NCI-H1436 treated with DMSO at 0.1 percent for 48 hours (cell line): ENCODE measurements at places on chromosomes 12 and 14.

DNA sequence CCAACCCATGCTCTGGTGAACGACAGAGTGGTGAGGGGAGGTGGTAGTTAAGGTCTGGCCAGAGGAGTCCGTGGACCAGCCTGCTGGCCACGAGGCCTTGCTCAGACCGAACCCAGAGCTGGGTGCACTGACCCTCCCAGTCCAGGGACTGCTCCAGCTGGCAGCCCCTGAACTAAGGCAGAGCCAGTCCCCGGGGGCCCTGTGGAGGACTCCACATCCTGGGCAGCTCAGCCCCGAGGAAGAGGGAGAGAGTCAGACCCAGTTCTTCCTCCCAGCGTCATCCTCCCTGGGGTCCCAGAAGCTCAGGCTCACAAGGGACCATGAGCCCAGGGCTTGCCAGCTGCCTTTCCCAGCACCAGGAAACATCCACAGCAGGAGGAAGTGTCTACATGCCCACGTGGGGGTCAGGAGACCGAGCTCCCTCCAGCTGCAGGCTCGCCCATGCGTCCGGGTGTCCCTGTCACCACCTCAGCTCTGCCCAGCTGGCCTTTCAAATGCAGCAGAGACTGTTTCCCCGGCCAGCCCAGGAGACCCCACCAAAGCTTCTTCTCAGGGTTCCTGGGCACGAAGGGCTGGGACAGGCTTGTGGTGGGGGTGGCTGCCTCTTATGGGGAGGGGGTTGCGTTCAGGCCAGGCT, 194.4 kb downstream of the KIF26A start:
- no peak for DNase-seq

GRCh38 chr14:90280096-90280495, 23.7 kb downstream of the PSMC1 start:
- DNase-seq: no peak

- no peak for DNase-seq
Observed at GRCh38 chr14:96047101-96047500, 7.9 kb downstream of the C14orf132 start.

- no peak for DNase-seq
Observed at GRCh38 chr12:5571115-5571514, 139.2 kb downstream of the NTF3 start.

DNA sequence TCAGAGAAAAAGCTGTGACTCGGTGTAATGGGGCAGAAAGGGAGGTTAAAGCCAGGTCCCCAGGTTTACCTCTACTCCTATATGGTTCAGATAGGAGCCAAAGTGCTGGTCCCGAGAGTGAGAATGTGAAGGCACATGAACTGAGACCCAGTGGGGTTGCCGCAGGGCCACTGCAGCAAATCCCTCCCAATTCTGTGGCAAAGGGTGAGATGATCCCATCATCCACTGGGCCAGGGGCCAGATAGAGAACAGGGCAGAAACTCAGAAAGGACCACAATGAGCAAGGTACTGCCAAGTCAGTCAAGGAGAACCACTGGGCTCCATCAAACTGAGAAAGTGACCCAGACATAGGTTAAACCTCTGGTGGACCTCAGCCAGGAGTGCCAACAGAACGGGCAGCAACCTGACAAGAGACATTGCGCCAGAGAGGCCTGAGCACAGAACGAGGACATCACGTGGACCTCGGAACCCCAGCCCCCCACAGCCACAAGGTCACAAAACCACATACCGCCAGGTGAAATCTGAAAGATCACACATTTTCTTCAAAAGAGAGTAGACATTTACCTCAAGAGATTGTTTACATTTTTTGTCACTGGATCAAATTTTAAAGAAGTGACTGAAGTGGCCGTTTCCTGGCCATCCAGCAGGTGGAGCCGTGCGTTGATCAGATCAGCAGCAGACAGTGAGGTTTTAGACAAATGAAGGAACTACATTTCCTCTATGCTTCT, 20.5 kb upstream of the ITPR2 start:
- DNase-seq: no peak

- DNase-seq: no peak
Observed at GRCh38 chr12:64739778-64740177, 19.4 kb downstream of the GNS start.

DNA sequence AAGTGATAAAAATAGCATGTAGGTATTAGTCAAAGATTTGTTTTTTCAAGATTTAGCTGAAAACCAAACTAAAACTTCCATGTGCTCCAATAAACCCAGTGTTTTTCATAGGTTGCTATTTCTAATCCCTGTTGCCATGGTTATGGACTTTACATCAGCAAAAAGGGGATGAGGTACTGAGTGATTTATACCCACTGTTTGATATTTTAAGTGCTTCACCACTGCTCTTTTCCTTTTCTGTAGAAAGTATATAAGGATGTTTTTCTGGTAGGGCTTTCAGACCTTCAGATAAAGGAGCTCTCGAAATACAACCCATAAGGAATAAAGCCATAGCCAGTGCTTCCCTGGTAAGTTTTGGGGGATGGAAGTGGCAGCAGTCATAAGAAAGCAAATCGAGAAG, at the start of gene OTOGL:
OTOGL (plus strand) TSS at position 279 of the 400 bp plus-strand sequence. CDS start 109,895 bp downstream, outside the sequence.
- no peak for DNase-seq

- DNase-seq: no peak
Observed at GRCh38 chr12:15208140-15208539, 13.1 kb downstream of the RERG start.

GRCh38 chr12:5073853-5074252, 30.2 kb downstream of the KCNA5 start:
- no peak for DNase-seq

DNA sequence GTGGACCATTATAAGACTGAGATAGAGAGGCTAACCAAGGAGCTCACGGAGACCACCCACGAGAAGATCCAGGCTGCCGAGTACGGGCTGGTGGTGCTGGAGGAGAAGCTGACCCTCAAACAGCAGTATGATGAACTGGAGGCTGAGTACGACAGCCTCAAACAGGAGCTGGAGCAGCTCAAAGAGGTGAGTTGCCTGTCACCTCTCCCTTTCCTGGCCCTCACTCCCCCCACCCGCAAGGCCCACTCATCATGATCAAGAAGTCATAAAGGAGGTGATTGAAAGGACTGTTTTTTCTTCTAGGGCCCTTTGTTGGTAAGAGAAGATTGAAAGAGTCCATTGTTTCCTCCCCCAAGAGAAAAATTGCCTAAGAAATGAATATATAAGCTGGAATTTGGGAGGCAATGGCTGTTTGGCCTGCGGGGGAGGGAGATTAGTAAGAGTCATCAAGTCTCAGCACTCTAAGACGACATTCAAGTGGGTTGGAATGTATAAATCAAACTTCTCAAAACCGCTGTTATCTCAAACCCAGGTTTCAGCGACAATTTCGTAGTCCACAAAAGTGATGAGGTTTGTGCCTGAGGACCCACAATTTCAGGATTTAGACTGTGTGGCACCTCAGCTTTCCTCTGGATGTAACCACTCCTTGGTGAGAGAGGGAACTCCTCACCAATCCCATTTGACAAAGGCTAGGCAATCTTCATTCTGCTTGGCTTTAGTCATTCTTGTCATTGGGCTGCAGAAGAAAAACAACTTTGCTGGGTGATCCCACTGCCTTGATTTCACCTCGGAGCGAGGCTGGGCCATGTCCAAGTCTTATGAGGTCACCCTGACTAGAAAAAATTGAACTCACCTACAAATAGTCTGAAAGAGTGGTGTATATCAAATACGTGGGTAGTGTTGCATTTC, 966 bp downstream of the BICD1 start:
- DNase-seq: no peak

- DNase-seq: no peak
Observed at GRCh38 chr14:58836303-58836974, 198.7 kb downstream of the DACT1 start.

DNA sequence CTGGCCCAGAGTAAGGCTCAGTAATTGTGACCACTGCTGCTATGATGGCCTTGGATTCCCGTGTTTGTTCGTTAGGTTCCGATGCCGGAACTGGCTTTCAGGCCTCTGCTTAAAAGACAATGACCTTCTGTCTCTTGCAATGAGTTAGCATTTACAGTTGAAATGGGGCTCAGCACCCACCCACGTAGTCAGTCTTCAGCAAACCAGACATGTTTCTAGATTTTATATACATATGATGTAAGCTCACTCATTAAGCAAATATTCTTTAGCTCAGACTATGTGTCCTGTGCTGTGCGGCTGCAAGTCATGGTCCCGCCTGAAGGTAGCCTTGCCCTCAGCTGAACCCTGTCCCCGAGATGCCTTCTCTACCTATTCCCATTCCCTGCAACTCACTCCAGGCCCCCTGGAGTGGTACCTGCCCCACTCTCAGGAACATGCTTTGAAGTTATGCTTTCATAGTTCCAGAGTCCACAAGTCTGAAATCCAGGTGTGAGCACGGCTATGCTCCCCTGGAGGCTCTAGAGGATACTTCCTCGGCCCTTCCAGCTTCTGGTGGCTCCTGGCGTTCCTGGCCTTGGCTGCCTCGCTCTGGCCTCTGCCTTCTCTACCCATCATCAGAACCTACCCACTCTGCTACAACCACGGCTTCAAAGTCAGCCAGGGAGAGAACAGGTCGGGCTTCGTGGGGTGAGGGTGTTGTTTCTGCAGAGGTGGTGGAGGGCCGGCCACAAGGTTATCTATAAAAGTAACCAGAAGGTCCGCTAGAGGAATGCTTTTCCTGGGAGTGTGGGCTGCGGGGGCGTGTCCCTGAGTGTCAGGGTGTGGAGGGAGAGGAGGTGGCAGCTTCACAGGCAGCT, 157.8 kb downstream of the RBM19 start:
- no peak for DNase-seq

DNA sequence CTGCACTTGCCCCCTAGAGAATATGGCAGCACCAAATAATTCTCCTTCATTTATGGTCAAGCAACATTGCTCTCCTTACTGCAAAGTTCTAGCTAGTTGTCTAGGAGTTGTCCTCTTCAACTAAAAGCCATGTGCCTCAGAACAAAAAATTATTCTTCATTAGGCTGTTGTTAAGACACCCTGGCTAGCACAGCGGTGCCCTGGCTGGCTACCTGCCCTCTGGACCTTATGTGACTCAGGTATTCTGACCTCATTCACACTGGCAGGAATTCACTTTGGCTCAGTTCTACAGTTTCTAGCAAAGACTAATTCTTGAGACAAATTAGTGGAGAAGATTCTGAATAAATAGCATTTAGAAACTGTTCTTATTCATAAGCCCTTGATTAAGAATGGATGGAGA, 224.4 kb upstream of the KRR1 start:
- DNase-seq: no peak

DNA sequence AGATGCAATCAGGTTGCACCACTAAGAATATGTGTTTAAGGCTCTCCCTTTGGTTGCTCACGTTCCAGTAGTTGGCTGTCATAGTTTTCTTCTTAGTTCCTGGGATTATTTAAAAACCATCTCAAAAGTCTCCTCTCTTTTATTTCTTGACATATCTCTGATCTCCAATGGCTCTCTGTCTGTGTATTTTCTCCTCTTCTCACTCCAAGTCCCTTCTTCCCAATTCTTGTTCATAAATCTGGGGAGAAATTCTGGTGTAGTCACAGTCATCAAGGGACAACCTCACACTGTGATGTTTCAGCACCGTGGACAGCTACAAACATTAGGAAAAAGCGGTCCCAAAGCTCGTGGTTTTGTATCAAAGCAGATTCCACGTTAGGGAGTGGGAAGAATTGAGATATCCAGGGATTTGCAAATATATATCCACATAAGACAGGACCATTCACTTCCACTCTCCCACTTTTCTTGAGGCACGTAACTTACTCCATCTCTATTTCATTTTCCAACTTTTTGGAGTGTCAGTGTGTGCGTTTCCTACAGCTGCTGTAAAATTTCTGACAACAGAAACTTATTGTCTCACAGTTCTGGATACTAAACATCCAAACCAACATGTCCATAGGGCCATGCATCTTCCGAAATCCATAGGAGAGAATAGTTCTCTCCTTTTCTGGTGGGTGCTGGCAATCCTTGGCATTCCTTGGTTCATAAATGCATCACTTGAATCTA, 80.6 kb upstream of the TMEM233 start:
- DNase-seq: no peak

GRCh38 chr14:82987502-82988124, 1454.0 kb upstream of the SEL1L start:
- no peak for DNase-seq

GRCh38 chr12:69821032-69821455, 4.0 kb upstream of the MYRFL start:
- DNase-seq: no peak

- DNase-seq: no peak
Observed at GRCh38 chr12:46147144-46147543, 121.7 kb downstream of the SLC38A1 start.

- DNase-seq: no peak
Observed at GRCh38 chr12:1471224-1471623, 123.2 kb downstream of the FBXL14 start.

DNA sequence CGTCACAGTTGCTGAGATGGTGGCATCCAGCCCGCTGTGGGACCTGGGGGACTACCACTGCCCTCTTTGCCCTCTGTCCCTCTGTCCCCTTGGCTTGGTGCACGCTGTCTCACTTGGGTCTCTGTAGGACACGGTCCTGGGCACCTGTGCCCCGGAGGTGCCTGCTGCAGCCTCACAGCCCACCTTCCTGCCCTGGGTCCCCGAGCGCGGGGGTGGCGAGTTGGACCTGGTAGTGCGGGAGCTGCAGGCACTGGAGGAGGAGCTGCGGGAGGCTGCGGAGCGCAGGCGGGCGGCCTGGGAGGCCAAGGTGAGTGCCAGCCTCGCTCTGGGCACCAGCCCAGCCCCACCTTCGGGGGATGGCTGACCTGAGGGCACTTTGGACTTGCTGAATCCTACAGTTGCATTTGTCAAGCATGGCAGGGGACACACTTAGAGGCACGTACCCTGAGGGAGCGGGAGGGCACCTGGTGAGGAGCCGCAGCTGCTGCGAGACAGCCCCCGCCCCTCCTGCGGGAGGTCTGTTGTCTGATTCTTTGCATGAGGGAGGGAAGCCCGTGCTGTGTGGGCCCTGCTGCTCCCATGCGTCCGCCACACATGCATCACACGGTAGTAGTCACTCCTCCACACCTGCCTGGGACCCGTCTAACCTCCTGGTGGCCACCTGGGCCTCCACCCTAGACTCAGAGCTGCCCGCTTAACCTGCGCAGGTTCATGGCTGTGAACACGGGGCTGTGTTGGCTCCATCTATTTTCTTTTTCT, 6.8 kb downstream of the TEDC1 start:
- DNase-seq: no peak

- DNase-seq: no peak
Observed at GRCh38 chr12:122097584-122097926, 19.0 kb downstream of the MLXIP start.

DNA sequence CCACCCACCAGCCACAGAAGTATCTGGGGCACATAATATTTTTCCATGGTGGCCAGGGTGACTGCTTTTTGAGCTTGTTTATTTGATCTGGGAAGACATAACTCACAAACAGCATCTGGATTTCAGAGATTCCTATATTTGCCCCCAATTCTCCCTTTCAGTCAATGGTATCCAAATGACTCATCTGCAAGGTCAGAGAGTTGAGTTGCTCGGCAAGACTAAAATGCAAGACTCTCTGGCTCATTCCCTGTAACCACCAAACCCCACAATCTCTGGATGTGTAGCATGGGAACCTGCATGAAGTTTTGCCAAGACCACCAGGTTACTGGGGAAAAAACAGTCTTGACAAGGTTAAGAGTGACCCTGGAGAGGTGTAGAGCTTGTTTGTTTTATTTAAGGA, 174.9 kb upstream of the FAR2 start:
- no peak for DNase-seq
